ENCODE measurements at places on chromosomes 13 and 19. TPM values are rescaled to one million over a fixed set of nuclear protein-coding genes. Genes with fewer than 3 reads are reported as not detected.

- no peak for DNase-seq
These were observed 17.9 kb upstream of the CSNK1A1L start for GRCh38 chr13:37123337-37123736.

- DNase-seq: no peak
These were observed 53.6 kb downstream of the DGKH start for GRCh38 chr13:42101821-42102585.

ZIC5 gene
- not detected for total RNA-seq

- DNase-seq: no peak
These were observed 178.8 kb downstream of the KATNAL1 start for GRCh38 chr13:30128591-30128990.

DNA sequence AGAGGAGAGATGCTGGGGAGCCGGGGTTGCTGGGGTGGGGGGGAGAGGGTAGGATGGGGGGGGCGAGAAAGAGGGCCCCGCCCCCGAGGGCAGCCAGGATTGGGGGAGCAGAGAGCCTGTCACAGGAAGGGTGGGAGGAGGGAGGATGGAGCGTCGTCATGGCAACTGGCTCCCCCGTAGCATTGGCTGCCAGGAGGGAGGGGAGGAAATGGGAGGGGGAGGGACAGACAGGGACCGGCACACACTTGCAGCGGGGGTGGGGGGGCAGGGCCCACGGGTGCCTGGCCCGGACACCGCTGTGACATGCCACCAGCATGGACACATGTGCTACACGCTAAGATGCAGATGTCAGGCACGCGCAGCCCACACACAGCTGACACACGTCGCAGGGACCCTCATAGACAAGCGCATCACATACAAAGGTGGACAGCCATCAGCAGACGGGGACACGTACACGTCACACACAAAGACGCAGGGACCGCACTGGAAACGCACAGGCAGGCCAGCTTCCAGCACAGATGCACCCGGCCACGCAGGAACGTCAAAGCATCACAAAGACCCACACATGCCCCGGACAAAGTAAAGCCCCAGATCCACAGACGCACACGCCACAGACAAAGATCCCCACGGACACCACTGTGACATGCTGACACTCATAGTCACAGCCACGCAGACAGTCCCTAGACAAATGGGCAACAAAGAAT lies at the start of gene LMTK3:
Gene LMTK3 (minus strand): TSS at position 36 of the 704 bp plus-strand sequence. CDS start 259 bp downstream, outside the sequence.
- peak; percentile 60 for DNase-seq

DNA sequence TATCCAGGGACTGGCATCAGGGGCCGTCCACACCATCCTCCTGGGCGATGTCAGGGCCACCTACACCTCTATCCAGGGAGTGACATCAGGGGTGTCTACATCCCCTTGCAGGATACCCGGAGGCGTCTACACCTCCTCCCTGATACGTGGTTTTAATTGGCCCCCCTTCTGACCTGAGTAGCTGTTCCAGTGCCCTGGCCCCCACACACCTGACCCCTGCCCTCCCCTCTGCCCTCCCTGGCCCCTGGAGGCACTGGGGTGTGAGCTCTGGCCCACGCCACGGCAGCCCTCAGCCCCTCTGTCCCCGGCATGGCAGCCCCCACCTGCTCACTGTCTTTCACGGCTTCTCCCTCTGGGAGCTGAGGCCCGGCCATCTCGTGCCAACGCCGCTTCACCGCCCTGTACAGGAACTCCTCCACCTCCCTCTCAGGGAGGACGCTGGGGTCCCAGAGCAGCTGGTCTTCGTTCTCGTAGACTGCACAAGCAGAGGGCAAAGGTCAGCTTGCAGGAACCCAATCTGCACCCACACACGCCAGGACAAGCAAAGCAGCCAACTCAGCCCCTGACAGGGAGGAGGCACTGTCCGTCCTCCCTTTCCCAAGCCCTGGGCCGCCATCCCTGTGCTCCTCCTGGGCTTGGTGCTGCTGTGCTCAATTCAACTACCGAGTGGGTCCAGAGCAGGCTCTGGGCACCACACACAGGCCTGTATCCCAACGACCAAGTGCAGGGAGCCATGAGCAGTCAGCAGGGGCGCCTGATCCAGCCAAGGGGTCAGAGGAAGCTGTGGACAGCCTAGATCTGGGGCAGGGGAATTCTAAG lies 22.2 kb upstream of the PLPP2 start:
- DNase-seq: no peak

DNA sequence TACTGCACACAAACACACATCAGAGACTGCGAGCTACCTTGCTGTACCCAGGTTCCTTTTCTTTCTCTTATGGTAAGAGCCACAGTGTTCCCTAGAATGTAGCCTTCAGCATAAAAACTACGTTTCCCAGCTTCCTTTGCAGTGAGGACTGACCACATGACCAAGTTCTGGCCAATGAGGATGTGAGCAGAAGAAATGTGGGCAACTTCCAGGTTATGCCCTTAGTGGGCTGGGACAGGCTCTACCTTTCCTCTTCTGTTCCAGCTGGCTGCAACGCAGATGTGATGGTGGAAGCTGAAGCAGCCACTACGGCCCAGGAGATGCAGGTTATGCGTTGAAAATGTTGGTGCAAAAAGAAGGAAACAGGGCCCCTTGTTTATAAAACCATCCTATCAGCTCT lies 27.5 kb downstream of the VRK3 start:
- no peak for DNase-seq

Data from right cardiac atrium (tissue), 5 donors.